ENCODE measurements at places on chromosomes 6 and 20.

- no peak for DNase-seq
These were observed 201.6 kb upstream of the JARID2 start for GRCh38 chr6:15044146-15044882.

- DNase-seq, result no peak
These were observed 578 bp upstream of the PTCHD4 start for GRCh38 chr6:48111575-48111974.

DNA sequence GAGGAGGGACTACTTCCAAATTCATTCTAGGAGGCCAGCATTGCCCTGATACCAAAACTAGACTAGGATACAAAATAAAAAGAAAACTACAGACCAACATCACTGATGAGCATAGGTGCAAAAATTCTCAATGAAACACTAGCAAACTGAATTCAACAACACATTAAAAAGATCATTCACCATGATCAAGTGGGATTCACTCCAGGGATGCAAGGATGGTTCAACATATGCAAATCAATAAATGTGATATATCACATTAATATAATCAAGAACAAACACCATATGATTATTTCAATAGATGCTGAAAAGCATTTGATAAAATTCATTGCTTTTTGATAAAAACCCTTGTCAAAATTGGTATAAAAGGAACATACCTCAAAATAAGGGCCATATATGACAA is 10.2 kb downstream of the PGBD1 start:
- no peak for DNase-seq

- DNase-seq, result no peak
These were observed 131.0 kb downstream of the ID4 start for GRCh38 chr6:19968201-19968600.

GRCh38 chr6:100176311-100176950 is 182.4 kb upstream of the MCHR2 start:
- DNase-seq, result no peak

- no peak for DNase-seq
These were observed 50.1 kb upstream of the INSM1 start for GRCh38 chr20:20317621-20318364.

DNA sequence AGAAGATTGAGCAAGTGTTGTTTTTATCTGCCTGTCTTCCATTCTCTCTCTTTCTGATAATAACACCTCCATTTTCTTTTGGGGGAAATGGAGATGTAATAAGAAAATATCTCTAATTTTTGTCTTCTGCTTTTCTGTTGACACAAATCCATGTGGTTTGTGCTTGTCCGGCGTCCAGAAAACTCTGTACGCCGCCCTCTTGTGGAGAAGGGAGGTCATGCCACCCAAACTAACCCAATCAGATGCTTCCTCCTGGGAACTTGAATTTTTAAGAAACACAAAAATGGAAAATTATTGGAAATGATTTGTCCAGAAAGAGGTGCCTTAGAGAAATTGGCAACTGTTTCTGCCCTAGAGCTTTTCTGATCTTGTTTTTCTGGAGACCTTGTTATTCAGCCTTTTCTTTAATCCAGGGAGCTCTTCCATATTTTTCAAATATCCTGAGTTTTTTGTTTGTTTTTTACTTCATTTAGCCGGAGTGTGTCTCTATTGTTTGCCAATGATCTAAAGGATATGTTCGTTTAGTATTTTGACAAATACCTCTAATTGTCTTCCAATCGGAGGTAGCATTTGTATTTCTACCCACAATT is 17.8 kb upstream of the FNDC1 start:
- DNase-seq, result no peak

GRCh38 chr6:92169506-92169905 is 1249.9 kb downstream of the EPHA7 start:
- no peak for DNase-seq

DNA sequence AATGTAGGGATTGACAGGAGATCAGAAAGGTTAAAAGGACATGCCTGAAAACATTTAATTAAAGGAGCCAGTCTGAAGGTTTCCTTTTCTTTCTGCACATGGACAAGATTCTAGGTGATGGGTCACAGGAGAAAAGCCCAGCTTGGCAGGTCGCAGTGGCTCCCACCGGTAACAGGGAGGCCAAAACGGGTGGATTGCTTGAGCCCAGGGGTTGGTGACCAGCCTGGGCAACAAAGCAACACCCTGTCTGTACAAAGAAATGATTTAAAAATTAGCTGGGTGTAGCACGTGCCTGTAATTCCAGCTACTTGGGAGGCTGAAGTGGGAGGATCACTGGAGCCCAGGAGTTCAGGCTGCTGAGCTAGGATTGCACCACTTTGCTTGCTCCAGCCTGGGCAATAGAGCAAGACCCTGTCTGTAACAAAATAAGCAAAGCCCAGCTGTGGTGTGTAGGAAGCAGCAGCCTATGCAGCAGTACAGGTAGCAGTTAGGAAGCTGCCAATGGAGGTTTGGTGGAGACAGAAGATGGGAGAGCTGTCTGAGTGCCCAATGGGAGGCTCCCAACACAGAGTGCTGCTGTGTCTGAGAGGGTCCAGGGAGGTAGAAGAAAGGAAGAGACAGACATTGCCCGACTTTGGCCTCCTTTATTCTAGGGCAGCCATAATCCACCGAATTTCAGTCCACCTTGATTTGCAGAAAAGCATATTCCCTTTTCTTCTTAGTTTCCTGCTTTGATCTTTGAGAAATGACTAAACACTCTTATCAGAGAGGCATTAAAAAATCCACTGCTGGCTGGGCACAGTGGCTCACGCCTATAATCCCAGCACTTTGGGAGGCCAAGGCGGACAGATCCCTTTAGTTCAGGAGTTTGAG is 7.1 kb upstream of the AP5S1 start:
- no peak for DNase-seq

DNA sequence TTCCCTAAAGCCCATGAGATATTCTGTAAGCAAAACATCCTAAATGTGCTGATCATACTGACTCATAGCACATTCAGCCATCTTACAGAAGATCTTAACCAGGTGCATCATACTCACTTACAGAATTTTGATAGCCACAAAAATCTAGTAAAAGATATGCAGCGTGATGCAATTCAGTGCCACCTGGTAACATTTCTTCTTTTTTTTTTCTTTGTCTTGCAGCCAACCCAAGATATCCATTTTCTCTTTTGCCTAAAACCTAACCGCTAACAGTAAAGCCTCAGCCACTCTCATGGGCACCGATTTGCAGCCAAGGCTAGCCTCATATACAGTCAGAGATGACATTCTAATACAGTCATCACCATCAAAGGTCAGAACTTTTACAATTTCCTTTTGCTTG is 293.3 kb downstream of the HACE1 start:
- DNase-seq, result no peak

- DNase-seq, result peak; percentile 52
These were observed 6.2 kb upstream of the ZNF311 start for GRCh38 chr6:29011276-29011734.

DNA sequence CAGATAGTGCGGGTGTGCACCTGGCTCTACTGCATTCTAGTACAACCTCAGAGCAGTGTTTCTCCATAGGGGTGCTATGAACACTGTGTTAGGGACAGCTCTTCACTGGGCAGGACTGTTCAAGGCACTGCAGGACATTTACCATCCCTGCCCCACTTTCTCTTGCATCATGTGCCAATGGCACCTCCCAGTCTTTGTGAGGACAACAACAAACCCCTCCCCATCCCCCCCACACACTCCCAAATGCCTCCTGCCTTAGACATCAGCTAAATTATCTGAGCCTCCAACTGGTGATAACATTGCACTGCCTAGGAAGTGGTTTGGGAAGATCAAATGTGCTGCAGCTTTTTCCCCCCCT is 98.9 kb downstream of the FYN start:
- no peak for DNase-seq

- DNase-seq, result no peak
These were observed 7.4 kb upstream of the CD24 start for GRCh38 chr6:106981926-106982325.

GRCh38 chr20:62858058-62858830 is 3.4 kb downstream of the TCFL5 start:
- DNase-seq, result no peak

DNA sequence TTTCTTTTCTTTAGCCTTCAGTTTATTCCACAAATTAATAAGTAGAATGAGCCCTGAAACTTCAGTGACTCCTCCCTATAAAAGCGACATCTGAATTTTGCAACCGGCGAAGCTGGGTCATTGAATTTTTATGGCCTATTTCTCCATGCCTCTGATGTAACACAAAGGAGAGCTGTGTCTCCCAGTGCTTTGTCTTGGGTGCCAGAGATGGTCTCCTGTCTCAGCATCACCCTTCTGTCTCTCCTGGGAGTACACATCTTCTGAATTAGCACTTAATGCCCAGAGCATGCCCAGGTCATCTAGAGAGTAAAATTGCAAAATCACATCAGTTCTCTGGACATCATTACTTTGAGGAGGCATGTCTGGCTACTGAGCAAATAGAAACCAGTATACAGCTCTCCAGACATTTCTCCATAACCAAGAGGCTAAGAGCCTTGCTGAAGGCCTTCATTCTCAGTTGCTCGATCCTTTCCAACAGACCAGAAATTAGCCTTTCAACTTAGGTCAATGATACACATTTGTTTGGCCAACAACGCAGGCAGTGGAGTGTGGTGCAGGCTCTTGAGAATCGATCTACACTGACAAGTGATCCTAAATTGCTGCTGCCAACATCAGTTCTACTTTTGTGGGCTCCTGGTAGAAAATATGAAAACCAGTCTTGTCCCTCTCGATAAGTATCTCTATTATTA is 176.0 kb upstream of the FOXQ1 start:
- no peak for DNase-seq

DNA sequence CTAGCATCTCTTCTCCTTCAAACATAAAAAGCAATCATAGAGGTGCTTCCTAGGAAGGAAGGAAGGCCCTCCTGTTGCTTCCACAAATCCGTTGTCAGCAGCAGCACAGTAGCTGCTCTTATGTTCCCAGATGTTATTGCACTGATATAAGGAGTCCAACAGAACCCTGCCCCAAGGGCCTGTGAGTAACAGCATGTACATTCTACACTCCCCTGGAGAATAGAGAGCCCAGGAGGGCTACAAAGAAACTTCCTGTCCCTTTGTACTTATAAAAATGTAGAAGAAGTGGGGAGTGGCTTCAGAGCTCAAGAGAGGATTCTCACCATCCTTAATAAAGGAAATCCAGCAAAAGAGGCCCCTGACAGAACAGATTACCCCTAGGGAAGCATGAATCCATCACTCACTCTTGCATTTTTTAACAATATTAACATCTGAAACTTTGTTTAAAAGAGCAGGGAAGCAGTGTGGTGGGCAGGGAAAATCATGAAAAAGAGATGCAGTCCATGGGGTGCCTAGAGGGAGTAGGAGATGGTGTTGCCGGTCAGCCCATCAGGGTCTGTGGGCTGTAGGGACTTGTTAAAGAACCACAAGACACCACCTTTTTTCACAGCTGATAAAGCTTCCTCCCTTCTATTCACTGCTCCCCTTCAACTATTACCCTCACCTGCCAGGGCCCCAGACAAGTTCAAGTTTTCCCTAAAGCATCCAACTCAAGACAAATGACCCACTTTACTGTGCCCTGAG is 104.5 kb upstream of the ADGRF1 start:
- DNase-seq, result no peak

GRCh38 chr6:87905101-87905641 is 142.5 kb upstream of the SPACA1 start:
- DNase-seq, result no peak

GRCh38 chr20:40670253-40670652 is 18.8 kb downstream of the MAFB start:
- no peak for DNase-seq

DNA sequence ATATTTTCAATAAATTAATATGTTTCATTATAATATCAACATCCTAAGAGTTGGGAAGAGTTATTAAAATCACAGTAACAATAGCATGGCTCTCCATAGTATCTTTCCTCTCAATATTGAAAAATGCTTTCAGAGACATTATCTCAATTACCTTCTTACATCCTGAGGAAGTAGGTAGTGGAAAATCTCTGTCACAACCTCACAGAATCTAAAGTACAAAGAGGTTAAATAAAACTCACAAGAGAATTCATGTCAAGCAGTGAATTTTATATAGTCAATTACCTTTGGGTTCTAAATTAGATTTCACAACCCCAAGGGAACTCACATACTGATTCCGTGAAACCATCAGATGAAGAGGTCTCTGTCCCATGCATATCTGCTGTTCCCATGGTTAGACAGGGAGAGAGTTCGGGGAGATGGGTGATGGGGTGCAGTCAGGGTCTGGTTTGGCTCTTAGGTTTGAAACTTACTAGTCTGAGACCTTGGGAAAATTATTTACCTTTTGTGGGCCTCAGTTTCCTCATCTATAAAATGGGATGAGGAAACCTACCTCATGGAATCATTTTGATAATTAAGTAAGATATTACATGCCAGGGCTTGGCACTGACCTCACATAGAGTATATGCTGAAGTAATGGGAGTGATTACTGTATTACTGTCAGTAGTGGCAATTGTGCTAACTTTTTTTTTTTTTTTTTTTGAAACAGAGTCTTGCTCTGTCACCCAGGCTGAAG is 74.0 kb upstream of the SNX9 start:
- DNase-seq, result no peak

- no peak for DNase-seq
These were observed 506.6 kb downstream of the RNF144B start for GRCh38 chr6:18893540-18894269.

DNA sequence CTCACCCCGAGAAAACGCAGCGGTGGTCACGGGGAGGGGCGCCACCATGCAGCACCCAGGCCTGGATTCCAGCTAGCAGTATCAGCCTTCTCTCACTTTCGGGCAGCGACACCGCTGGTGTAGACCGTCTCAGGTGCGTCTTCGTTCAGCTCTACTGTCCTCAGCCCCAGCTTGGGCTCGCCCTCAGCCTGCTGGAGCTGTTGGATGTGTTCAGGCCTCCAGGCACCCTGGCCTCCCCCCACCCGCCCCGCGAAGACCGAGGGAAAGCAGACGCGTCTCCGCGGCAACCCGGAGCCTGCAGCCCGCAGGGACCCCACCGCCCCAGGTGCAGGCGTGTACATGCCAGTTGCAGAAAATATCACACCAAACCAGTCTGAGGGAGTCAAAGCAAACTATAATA is 60.8 kb upstream of the CARMIL1 start:
- DNase-seq, result no peak

- DNase-seq, result no peak
These were observed 63.7 kb downstream of the IGF2R start for GRCh38 chr6:160032538-160032937.

DNA sequence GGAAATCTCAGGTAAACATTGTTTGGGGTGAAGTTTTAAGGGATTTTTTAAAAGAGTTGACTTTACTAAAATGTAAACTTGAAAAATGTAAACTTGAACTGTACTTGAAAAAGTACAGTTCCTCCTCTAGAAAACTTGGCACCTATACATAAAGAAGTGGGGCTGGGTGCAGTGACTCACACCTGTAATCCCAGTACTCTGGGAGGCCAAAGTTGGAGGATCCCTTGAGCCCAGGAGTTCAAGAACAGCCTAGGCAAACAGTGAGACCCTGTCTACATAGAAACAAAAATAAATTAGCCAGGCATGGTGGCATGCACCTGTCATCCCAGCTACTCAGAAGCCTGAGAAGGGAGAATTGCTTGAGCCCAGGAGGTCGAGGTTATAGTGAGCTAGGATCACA is 7.2 kb downstream of the BTBD9 start:
- DNase-seq, result no peak

DNA sequence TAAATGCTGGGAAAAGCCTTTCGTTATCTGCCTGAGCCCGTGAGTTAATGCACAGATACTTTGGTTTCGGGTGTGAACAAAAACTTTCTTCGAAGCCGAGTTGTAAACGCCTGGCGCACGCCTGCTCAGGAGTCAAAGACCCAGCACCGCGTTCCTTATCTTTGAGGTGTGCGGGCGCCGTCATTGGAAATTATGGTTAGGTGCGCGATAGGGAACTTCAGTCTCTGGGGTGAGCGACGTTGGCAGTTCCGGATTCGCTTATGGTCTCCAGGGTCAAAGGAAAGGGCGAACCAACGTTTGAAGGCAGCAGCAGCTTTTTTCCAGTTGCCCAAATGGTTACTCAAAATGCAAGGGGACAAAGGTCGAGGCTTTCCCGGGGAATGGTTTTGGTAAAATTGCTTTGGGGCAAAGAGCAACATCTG is 853 bp downstream of the SLC22A3 start:
- DNase-seq, result no peak

All from activated T-helper 2 cell treated with anti-CD3 and anti-CD28 coated beads, Interferon-gamma antibody, Interleukin-2, Interleukin-4, amounts not matched to agents 10 μg/mL and 5 μg/mL and 100 μg/mL, durations not matched to agents 14 hours and 24 hours and 36 hours (primary cell).